ENCODE measurements at places on chromosomes 6 and 20.

DNA sequence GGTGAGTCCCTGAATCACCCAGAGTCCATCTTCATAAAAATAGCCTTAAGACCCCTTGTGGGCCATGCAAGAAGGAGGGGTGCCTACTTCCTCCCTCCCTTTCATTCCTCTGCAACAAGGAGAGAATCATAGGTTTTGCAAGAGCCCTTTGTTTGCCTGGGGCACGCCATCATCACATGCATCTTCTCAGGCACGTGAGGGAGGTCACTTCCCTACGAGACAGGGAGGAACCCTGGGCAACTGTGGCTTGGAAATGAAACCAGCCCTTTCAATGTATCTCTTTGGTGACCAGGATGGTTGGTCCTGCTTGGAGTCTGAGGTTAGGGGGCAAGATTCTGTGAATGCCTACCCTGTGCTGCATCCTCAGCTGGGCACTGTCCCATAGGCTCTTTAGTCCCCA is 194.8 kb downstream of the MAFB start:
- DNase-seq, result no peak

DNA sequence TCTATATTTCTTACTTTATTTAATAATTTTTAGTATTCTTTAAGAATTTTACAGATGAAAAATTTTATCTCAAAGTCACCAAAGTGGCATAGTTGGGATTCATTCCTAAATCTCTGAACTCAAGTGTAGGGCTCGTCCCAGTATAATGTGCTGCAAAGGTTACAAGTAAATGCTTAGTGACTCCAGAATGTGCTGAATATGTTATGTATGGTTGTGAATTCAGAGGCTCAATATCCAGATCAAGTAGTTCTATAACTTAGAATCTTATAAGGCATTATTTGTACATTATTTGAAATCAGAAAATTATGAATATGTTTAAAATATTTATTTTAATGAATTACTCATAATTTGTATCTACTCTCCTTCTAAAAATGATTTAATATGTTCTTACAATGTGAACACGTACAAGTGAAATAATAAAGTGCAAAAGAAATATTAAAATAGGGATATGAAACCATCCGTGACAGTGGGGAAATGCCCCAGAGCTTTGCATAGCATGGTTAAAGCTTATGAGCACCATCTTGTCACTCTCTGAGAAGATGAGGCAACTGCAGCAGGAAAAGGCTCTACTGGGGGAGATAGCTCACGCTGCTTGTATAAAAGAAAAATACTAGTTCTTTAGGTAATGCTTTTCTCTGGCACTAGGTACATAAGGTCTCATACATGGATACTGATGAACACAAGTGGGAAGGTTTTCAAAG is 259.0 kb downstream of the FOXC1 start:
- DNase-seq, result no peak

DNA sequence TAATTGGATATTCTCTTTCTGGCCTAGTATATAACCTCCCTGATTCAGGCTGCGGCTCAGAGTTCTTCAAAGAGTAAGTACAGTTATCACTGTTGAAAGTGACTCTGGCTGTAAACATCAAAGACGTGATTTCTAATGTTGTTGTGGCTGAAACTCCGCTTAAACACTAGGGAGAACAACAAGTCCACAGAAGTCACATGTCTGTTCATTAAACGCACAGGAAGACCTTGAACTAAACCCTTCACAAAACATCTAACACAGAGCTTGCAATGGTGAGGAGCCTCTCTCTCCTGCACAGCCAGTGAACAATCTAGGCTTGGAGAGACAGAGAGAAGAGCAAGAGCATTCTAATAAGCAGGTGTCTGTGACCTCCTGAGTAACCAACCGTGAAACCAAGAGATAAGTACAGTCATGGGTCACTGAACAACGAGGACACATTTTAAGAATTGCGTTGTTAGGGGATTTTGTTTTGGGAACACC is 249.3 kb downstream of the PRKN start:
- no peak for DNase-seq

- no peak for DNase-seq
Measured at GRCh38 chr6:14889611-14890593, 356.0 kb upstream of the JARID2 start.

DNA sequence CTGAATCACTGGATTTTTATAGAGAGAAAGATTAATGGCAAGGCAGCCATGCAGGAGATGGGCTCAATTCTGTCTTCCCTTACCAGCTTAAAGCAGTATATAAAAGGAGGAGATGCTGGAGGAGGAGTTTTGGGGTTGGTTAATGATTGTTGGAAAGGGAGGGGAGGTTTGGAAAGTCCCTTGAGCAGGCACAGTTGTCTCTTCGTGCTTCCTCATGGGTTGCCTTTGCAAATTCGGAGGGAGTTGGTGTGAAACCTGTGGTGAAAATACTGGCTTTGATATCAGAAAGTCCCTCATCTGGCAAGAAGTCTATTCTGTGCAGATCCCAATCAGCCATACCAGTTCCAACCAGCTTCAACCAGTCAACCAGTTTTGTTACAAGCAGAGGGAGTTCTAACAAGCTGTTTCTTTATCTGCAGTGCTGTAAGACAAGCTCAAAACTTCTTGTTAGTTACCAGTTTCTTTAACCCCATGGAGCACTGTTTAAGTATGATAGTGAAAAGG is 107.0 kb downstream of the HIVEP1 start:
- DNase-seq, result no peak

DNA sequence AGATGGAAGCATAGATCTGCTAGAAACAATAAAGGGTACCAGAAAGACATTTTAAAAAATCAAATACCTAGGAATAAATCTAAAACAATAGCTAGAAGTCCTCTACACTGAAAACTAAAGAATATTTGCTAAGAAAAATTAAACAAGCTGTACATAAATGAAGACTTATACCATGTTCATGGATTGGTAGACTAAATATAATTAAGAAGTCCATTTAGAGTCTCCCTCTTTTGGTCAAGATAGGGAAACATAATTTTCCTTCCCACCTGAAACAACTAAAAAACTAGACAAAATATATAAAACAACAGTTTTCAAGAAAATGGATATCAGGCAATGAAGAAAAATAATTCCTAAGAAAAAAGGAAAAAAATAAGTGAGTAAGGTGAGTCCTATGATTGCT is 120.0 kb upstream of the TAB2 start:
- DNase-seq, result no peak

DNA sequence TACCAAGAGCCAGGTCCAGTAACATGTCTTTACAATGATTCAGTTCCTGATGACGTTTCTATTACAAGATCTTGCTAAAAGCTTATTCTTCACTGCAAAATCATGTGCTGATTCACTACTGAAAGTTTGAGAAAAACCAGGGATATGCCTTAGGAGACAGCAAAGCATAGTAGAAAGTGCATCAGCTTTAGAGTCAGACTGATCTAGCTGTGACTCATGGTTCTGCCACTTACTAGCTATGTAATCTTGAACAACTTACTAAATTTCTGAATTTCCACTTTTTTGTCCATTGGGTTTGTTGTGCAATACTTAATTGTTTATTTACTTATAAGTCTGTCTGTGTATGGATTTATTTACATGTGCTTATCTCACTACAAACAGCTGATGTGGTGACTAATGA is 198.5 kb upstream of the RSPO3 start:
- no peak for DNase-seq

DNA sequence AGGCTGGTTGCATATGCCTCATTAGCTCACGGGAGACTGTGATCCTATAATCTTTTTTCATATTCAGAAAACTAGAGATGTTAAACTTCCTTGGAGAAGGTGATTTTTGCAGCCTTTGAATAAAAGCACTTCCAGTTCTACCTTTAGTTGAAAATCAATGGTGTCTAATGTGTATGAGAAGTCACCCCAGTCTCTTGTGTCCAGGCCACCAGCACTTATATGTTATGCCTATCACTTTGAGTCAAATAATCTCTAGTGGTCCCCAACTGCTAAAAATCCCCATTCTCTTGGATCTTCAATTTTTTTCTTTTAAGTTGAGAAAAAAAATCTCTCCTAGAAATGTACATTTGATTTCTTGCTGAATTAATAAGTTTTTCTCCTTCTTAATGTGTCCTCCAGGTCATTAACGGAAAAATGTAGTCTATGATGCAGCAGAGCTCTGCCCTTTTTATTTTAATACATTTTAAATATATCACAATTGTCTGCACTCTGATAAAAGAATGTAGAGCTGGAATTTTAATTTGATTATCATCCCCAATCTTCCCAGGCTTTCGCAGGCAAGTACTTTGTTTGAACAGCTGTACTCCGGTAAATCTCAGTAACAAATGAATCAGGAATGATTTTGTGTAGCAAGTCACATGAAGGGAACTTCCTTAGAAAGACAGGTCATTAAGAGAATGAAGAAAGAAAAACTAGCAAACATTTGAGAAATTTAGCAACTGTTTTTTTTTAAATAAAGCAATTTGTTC is 147.0 kb downstream of the SOX4 start:
- no peak for DNase-seq
